ENCODE measurements at places on chromosomes 1 and 21. TPM values are rescaled to one million over a fixed set of nuclear protein-coding genes. Genes with fewer than 3 reads are reported as not detected.

Gene C1orf232
- total RNA-seq = not detected

Gene TNFRSF9
- 0.62 TPM for total RNA-seq

Gene SLC22A15
- total RNA-seq = 0.81 TPM

Gene LMX1A
- total RNA-seq = not detected

Gene KLHDC7A
- total RNA-seq = not detected

Gene FCGR1A
- not detected for total RNA-seq

Gene TNFSF18
- total RNA-seq = not detected

Gene ZBTB8B
- total RNA-seq = not detected

Gene ARMH1
- 50.7 TPM for total RNA-seq

Gene PAX7
- total RNA-seq = not detected

Gene PTGS2
- total RNA-seq = not detected

Gene LRRC38
- not detected for total RNA-seq

Gene GNG4
- total RNA-seq = 0.37 TPM

Gene SPRR5
- not detected for total RNA-seq

Gene SLFNL1
- 0.56 TPM for total RNA-seq

Gene FMO2
- total RNA-seq = not detected

Gene TBX15
- total RNA-seq = not detected

Gene DISP1
- total RNA-seq = 2.9 TPM

Gene TNFAIP8L2
- total RNA-seq = 38.4 TPM

Gene PDPN
- not detected for total RNA-seq
